Spinal cord (tissue), 10 donors: ENCODE measurements at places on chromosomes 13 and 19. TPM values are rescaled to one million over a fixed set of nuclear protein-coding genes. Genes with fewer than 3 reads are reported as not detected.

The TSKS gene
- 0.35 TPM for polyA plus RNA-seq

The ZSCAN22 gene
- 3.1 TPM for polyA plus RNA-seq

The GPR4 gene
- 1.7 TPM for polyA plus RNA-seq

DNA sequence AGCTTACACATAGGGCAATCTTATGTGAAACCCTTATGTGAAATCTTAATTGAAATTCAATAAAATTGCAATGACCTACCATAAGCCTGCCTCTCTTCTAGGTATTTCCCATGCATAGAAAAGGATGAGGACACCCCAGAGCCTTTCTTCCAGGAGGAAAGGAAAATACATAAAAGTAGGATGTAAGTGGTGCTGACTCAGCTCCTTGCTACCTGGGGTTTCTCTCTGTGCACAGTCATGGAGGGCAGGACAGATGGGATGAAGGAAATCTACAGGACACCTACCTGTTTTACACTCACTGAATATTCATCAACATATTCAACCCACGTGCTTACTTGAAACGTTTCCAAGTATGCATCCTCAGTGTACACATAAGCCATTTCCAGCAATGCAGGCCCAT, 1299.2 kb upstream of the SLC10A2 start:
- no peak for DNase-seq

GRCh38 chr19:46860125-46860845, 512 bp upstream of the ARHGAP35 start:
- DNase-seq, result peak; percentile 100

DNA sequence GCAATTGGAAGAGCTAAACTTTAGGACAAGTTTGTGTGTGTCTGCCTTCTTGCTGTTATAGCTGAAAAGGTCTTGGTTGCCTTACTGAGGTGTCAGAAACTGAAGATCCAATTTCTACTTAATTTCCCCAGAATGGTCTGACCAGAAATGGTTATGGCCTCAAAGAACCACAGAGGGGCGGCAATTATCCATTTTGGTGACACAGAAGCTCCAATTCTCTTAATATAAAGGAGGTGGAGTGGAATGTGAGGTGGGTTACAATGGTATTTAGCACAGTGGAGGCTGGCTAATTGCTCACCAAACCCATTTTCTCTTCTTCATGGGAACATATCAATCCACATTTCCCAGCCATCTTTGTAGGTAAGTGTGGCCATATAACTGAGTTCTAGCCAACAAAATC, 1157.2 kb downstream of the OLFM4 start:
- no peak for DNase-seq

- DNase-seq, result no peak
These were observed 150.3 kb upstream of the GPR12 start for GRCh38 chr13:26910754-26911465.

GRCh38 chr19:8635422-8635821, 5.0 kb downstream of the NFILZ start:
- DNase-seq, result no peak

DNA sequence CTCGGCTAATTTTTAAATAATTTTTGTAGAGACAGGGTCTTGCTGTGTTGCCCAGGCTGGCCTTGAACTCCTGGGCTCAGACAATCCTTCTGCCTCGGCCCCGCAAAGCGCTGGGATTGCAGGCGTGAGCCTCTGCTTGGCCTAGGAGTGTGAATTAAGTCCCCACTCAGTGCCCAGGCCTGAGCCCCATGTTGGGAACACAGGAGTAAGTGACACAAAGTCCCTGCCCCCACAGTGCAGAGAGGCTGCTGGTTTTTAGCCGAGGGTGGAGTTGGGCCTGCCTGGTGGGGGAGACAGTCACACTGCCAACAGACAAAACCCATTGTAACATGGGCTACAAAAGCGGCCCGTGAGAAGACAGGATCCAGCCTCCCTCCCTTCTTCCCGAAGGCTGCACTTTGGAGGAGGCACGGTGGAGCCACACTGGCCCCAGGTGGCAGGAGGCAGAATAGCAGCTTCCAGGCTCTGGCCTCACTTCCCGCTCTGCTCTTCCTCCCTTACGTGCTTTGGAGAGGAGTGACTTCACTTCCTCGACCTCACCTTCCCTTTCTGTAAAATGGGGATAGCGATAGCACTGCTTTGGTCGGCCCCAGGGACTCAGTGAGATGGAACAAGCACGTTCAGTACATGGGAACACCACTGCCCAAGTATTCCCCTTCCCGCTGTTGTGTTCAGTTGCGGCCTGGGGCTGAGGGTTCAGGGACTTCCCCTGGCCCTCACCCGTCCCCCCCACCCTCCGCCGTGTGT, 15.2 kb upstream of the EHD2 start:
- peak; percentile 89 for DNase-seq

DNA sequence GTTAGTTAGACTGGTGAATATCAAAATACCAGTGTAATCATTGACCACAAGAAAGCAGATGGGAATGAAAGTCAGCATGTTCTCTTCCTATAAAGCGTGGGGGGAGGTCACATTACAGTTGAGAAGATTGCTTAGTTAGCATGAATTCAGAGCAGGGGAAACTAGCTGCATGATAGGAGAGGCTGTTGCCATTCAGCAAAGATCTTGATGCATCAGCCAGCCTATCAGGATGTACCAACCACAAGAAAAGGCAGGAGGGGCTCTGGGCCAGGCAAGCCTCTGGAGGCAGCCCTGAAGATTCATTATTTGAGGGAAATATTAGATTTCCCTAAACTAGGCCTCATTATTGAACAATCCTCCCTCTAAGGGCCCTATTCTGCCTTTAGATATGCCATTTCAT, 5.0 kb upstream of the MTMR6 start:
- DNase-seq, result no peak

DNA sequence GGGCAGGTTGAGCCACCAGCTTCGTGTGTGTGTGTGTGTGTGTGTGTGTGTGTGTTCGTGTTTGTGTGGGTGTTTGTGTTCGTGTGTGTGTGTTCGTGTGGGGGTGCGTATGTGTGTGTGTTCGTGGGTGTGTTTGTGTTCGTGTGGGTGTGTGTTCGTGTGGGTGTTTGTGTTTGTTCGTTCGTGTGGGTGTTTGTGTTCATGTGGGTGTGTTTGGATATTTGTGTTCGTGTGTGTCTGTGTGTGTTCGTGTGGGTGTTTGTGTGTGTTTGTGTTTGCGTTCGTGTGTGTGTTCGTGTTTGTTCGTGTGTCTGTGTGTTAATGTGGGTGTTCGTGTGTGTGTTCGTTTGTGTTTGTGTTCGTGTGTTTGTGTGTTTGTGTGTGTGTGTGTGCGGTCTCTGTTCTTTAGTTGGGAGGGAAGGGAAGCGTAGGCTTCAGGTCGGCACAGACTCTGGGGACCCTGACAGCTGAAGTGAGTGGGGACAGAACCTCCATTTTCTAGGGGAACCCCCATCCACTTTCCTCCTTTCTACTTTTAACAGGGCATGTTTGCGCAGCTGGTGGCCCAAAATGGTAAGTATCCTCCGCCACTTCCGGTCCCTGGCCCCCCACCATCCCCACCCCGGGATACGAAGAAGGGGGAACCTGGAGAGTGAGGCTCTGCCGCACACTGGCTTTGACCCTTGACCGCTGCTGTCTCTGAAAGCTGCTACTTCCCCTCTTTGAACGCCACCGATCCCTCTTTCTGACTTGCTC, 1.6 kb downstream of the TNFSF9 start:
- no peak for DNase-seq

- no peak for DNase-seq
These were observed 307.6 kb downstream of the GPC6 start for GRCh38 chr13:93534181-93534700.

GRCh38 chr13:113577881-113578435, 6.6 kb upstream of the TFDP1 start:
- no peak for DNase-seq

DNA sequence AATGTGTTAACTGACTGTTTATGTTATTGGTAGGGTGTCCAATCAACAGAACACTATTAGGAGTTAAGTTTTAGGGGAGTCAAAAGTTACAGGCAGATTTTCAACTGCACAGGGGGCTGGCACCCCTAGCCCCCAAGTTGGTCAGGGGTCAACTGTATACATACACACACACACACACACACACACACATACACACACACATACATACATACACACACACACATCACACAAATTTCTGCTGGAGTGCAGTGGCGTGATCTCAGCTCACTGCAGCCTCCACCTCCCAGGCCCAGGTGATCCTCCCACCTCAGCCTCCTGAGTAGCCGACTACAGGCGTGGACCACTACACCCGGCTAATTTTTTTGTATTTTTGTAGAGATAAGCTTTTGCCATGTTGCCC, 10.2 kb downstream of the LRRC4B start:
- DNase-seq, result no peak

- no peak for DNase-seq
These were observed 3.5 kb upstream of the SPACA4 start for GRCh38 chr19:48603001-48603400.

- no peak for DNase-seq
These were observed 14.7 kb upstream of the CEACAM6 start for GRCh38 chr19:41740415-41741243.

DNA sequence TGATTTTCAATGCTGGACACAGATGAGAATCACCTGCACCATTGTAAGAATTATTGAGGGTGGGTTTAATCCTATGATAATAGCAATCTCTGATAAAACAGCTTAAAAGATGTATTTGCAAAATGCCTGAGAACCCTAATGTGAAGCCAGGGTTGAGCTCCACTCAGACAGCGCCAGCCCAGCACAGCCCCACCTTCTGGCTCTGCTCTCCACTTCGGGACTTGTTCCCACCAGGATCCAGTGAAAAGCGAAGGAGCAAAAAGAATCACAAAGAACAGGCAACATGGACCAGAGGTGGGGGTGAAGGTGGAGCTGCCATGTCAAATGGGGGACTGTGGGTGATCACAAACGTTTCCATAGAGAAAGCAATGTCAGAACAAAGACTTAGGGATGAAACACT, 18.6 kb upstream of the ZNF816 start:
- no peak for DNase-seq

- no peak for DNase-seq
These were observed 35.4 kb downstream of the GSX1 start for GRCh38 chr13:27827646-27828045.

DNA sequence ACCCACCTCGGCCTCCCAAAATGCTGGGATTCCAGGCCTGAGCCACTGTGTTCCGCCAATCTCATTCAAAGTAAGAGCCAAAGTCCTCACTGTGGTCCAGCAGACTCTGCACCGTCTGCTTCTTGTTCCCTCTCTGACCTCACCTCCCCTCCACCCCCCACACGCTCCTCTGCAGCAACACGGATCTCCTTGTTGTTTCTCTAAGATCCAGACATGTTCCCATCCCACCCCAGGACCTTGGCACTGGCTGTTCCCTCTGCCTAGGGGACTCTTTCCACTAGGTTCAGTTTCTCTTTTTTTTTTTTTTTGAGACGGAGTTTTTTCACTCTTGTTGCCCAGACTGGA, 38.4 kb downstream of the LTBP4 start:
- DNase-seq, result no peak

GRCh38 chr19:20038358-20039202, 725 bp downstream of the ZNF682 start:
- no peak for DNase-seq

DNA sequence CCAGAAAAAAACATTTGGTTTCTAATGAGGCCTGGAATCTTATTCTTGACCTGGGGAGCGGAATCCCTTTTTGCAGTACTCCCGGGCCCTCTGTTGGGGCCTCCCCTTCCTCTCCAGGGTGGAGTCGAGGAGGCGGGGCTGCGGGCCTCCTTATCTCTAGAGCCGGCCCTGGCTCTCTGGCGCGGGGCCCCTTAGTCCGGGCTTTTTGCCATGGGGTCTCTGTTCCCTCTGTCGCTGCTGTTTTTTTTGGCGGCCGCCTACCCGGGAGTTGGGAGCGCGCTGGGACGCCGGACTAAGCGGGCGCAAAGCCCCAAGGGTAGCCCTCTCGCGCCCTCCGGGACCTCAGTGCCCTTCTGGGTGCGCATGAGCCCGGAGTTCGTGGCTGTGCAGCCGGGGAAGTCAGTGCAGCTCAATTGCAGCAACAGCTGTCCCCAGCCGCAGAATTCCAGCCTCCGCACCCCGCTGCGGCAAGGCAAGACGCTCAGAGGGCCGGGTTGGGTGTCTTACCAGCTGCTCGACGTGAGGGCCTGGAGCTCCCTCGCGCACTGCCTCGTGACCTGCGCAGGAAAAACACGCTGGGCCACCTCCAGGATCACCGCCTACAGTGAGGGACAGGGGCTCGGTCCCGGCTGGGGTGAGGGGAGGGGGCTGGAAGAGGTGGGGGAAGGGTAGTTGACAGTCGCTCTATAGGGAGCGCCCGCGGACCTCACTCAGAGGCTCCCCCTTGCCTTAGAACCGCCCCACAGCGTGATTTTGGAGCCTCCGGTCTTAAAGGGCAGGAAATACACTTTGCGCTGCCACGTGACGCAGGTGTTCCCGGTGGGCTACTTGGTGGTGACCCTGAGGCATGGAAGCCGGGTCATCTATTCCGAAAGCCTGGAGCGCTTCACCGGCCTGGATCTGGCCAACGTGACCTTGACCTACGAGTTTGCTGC, at the start of gene ICAM4:
Gene ICAM4 (plus strand): TSS at position 153 of the 935 bp plus-strand sequence. CDS start 58 bp downstream, at position 211.
- no peak for DNase-seq

GRCh38 chr19:17616961-17617806, 61.7 kb downstream of the COLGALT1 start:
- no peak for DNase-seq

- no peak for DNase-seq
These were observed 3.0 kb downstream of the IFI30 start for GRCh38 chr19:18176367-18177310.

DNA sequence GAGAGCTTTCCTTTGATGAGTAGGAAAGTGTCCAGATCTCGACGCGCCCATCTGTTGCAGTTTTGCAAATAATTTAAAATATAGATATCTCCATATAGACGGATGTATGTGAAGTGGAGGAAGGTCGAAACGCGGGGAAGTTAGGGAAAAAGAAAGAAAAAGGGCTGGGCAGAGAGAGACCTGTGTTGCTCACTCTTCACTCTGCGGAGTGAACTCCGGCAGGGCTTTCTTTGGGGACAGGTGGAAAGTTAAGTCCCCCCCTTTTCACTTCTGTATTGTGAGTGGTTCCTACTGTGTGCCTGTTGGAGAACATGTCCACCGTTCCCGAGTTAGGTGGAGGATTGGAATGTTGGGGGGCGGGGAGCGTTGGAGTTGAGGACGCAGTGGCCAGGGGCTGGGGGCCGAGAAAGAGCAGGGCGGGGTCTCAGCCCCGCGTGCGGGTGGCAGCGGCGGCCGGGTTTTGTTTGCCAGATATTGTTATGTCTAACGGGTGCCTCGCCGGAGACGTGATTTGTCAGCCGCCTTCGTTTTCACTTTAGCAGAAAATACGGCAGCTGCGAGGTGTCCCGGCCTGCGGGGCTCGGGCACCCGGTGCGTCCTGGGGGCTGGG, 145.1 kb upstream of the ZNF536 start:
- DNase-seq, result no peak

DNA sequence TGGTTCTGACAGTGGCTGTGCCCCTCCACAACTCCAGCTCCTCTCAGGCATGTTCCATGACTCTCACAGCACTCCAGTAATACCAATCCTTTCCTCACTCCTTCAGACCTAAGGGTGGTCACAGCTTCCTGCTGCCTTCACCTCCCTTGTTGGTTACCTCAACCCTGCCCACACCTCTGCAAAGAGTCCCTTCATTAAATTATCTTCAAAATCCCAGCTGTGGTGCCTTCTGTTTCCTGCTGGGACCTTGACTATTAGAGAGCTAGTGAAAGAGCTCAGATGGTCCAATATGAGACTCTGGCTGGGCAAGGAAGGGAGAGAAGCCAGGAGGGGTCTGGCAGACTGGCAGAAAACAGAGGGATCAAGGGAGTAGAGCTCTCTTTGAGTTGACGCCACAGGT, 26.1 kb downstream of the DEDD2 start:
- DNase-seq, result no peak
